ENCODE measurements at places on chromosomes 4 and X.

DNA sequence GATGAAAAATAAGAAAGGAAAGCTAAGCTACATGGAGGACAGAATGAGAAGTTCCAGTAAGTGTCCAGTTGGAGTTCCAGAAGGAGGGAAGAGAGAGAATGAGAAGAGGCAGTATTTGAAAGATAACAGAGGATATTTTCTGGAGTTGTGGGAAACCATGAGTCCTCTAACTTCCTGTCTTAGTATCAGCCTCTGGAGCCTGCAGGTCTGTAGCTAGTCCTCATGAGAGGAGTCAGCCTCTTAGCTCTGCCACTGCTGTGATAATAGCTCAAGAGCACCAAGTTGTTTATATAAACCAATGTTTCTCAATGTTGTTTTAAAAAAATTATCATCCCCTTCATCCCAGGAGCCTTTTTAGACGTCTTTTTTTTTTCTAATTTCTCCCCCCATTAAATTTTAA lies 2.4 kb upstream of the PLAC1 start:
- DNase-seq: no peak

DNA sequence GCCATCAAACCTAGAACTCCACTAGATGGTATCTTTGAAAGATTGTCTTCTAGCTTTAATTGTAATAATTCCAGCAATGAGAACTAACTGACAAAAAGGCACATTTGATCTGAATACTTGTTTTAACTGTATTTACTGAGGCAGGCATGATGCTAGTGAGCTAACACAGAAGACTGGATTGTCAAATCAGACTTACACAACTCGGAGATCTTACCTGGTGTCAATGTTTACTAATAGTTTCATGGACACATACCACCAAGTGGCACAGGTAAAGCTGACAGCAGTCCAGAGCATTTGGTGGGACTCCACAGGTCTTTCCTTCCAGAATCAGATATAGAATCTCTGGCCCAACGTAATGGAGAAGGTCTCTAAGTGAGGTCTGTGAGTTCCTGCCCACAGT lies 229.9 kb upstream of the BOD1L1 start:
- DNase-seq: no peak

- no peak for DNase-seq
Measured at GRCh38 chr4:176833400-176834175, 40.9 kb upstream of the VEGFC start.

- DNase-seq: no peak
Measured at GRCh38 chrX:51825436-51825835, 68.0 kb upstream of the MAGED1 start.
